CD4-positive, alpha-beta T cell treated with Interferon gamma for 1 hour (primary cell): ENCODE measurements at places on chromosomes 16 and 17.

DNA sequence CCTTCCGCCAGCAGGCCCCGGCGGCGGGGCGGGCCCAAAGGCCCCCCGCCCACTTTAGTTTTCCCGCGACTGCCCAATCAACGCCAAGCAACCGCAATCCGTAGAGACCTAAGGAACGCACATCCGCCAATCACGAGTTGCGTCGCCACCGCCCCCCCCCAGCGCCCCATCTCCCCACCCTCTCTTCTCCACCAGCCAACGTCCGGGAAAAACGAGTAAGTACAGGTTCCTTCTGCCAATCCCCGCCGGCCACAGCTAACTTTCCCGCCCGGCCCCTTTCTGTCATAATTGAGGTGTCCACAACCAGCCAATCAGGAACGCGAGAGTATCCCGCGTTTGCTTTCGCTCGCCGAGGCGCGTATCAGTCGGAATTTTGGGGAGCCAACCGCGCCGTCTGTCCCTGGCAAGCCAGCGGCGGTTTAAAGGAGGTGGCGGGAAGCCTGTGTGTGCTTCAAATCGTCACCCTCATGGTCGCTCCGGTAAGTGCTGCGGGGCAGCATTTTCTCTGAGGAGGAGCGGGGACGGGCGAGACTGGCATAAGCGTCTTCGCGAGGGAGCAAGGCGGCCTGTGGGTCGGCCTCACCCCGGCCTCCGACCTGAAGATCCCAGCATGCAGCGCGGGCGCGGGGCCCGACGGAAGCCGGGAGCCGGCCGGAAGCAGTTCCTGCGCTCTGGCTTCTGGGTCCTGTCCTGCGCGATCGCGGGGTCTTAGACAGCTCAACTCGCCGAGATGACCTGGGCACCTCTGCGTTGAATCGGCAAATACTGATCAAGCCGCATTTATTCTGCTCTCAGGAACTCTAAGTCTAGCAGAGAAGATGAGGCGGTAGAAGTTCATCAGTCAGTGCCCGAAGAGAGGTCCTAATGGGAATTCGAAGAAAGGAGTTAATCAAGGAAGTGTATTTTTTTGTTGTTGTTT lies at the start of gene MIS12:
MIS12 (plus strand) TSS at position 361 of the 919 bp plus-strand sequence. CDS start 2,297 bp downstream, outside the sequence.
- DNase-seq, result peak; percentile 99

GRCh38 chr17:4201226-4201625 lies 58.2 kb downstream of the CYB5D2 start:
- no peak for DNase-seq

DNA sequence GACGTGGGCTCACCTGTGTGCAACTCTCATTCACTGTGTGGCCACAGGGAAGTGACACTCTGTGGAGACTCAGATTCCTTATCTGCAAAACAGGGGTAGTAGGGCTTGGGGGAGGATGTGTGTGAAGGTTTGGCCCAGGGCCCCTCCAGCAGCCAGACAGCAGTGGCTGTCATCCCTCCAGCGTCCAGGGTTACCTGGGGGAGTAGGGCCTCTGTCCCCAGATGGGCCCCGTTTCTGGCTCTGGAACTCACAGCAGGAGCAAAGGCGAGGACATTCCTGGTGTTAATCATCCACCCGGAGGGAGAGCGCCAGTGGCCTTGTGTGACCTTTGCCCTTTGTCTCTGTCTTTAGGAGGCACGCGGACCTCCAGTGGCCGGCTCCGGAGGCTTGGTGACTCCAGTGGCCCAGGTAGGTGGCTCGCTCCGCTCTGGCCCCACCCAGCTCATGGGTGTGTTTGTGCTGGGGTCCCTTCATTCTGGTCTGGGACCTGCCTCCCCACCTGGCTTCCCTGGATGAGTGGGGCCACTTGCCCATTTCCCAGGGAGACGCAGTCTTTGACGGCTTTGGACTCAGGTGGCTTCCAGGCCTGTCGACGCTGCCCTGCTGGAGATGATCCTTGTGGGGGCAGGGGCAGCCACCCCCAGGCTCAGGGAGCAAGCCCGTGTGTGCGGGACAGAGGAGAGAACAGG lies 166.2 kb downstream of the SEC14L1 start:
- no peak for DNase-seq

- no peak for DNase-seq
Observed at GRCh38 chr17:81043725-81044427, 8.9 kb downstream of the BAIAP2 start.

DNA sequence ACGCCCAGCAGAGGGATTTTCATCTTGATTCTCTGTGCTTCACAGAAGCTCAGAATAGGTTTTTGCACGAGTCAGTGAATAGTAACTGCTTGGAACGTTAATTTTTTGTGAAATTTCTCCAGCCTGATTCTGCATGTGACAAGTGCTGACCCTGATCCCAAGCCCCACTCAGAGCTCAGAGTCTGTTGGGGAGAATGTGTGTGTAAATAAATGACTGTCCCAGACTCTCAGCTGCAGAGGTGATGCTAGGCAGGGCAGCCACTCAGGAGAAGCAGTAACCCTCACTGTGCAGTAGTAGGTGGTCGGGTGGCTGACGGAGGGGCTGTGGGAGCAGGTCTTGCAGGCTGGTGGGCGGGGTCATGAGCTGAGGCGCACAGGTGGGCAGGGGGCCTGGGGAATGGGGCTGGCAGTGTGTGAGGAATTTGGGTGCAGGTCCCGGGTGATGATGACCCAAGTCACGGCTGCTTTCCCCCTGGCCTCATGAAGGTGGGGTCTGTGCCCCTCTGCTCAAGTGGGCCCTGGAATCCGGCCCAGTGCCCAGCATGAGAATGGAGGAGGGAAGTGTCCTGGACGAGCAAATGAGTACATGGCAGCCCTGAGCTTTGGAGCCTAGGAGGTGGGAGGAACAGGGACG lies 16.3 kb upstream of the FOXK2 start:
- no peak for DNase-seq

GRCh38 chr17:77451894-77452852 lies 311.4 kb downstream of the SEC14L1 start:
- DNase-seq, result no peak

DNA sequence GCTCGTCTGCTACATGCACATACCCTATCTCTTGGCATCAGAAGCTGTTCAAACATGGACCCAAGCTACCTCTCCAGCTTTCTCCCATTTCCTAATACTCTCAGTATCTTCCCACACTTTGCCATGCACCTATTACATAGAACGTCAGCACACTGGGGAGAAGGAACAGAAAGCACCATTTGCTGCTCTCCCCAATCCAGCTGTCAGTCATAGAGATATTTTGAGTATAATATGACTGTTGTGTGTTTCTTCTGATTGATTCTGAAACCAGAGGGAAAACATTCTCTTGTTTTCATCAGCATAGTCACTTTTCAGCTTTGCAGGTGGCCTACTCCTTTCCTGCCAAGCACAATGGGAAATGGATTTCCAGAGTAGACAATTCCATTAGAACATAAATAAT lies 107.1 kb downstream of the ADAMTS18 start:
- DNase-seq, result no peak

DNA sequence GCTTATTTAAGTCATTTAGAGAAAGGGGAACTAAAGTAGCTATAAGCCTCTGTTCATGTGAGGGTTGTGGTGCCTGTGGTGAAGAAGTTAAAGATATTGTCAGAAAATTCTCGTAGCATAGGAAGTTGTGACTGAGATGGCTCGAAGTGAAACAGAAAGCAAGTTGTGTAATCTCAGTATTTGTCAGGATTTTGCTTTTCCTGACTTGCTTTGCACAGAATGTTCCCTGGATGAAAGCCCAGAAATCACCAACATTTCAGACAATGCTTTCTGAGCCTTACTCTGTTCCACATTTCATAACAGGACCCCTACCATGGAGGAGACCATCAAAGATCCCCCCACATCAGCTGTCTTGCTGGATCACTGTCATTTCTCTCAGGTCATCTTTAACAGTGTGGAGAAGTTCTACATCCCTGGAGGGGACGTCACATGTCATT lies 10.6 kb downstream of the CALCOCO2 start:
- peak; percentile 10 for DNase-seq

DNA sequence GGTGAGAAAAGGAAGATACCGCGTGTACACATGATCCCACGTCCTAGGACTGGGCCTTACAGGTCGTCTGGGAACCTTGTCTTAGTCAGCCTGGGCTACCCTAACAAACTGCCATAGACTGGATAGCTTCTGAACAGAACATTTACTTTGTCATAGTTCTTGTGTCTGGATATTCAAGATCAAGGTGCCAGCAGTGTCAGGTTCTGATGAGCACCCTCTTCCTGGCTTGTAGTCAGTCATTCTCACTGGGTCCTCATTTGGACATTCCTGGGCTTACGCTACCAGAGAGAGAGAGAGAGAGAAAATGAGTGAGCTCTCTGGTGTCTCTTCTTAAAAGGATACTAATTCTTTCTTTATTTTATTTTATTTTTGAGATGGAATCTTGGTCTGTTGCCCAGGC lies 685.8 kb upstream of the RBFOX1 start:
- no peak for DNase-seq

GRCh38 chr16:75965504-75966374 lies 239.4 kb upstream of the CPHXL start:
- DNase-seq, result no peak

DNA sequence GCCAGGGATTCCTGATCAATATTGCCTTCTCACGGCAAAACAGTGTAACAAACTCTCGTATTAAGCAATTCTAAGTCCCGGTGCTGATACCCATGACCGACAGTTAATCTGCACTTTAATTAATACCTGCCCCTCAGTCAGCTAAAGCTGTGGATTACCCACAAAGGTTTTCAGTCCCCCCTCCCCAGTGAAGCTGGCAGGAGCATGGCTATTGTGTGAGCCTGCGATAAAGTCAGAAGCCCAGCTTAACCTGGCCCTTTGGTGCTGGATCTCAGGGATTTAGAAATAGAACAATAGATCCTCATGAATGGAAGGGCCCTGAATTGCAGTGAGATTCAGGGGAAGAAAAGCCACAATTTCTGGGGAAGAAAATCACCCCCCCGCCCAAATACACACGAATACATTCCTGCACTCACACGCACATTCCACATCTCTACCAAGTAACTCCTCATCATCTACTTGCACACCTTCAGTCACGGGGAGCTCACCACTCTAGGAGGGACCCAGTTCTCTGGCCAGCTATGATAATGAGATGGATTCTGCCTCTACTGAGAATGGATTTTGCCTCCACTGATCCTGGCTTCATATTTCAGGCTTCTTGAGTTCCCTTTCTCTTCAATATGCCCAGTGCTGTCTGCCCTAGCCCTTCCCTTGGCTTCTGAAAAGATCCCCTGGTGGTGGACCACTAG lies 102.6 kb downstream of the WSCD1 start:
- DNase-seq, result no peak

DNA sequence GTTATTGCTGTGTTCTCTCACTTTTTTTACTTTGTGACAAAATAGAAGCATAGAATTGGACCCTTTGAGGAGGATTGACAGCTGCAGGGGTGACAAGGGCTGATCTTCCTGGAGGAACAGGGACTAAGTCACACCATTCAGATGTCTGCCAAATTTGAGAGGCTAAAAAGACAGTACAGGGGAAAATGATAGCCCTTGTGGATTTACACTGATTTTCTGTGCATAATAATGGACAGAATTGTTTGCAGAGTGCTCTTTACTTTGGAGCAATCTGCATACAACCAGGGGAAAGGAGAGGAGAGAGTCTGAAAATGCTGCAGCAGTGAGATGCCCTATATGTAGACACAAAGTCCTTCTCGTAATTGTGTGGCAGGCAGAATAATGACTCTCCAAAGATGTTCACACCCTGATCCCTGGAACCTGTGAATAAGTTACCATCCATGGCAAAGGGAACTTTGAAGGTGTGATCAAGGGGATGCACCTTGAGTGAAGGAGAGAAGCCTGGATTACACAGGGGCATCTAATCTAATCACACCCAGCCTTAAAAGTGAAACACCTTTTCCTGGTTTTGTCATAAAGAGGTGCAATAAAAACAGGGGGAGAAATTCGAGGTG lies 221.4 kb upstream of the CPHXL start:
- DNase-seq, result no peak

- no peak for DNase-seq
Observed at GRCh38 chr16:22635357-22635761, 124.7 kb downstream of the NPIPB5 start.

- no peak for DNase-seq
Observed at GRCh38 chr16:76182041-76182635, 95.1 kb upstream of the CNTNAP4 start.

- DNase-seq, result no peak
Observed at GRCh38 chr17:29663155-29663554, 40.4 kb upstream of the CORO6 start.

- no peak for DNase-seq
Observed at GRCh38 chr17:31156326-31156725, 61.5 kb downstream of the NF1 start.

DNA sequence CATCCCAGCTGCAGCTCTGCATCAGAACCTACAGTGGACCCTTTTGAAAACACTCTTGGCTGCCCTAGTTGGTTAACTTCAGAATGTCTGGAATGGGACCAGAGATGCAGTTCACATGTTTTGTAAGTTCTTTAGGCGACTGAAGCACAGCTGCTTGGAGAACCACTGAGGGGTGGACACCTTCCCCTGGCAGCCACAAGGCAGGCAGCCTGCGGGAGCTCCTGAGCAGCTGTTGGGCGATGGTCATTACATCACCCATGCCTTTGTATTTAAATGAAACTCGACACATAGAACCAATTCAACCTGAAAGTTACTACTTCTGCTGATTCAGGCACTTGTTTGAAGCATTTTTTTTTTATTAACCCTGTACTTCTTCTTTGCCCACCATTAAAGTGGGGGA lies 151.5 kb downstream of the LGALS9B start:
- no peak for DNase-seq

- DNase-seq, result no peak
Observed at GRCh38 chr16:74760007-74760767, 14.4 kb downstream of the FA2H start.

DNA sequence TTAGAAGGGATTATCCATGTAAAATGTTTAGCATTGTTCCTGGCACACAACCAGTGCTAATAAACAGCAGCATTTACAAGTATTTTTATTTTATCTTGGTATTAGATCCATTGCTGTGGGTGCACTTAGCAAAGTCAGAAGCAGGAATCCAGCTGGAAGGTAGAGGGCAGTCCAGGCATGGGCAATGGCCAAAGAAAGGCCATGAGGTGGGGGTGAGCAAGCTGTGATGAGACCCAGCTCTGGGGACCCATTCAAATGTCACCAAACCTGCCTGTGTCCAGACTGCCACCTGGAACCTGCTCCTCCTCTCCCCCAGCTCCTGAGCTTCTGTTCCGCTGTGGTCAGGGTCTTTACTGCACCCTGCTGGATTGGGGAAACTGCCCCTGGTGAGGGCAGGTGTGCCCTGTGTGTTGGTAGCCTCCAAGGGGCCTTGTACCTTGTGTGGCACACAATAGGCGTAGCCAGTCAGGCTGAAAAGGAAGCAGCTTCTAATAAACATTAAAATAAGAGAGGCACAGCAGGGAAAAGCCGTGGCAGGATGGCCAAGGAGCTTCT lies 118.0 kb upstream of the CRHR1 start:
- DNase-seq, result no peak
